Endothelial cell of umbilical vein (primary cell): ENCODE measurements at places on chromosomes 16 and 17.

DNA sequence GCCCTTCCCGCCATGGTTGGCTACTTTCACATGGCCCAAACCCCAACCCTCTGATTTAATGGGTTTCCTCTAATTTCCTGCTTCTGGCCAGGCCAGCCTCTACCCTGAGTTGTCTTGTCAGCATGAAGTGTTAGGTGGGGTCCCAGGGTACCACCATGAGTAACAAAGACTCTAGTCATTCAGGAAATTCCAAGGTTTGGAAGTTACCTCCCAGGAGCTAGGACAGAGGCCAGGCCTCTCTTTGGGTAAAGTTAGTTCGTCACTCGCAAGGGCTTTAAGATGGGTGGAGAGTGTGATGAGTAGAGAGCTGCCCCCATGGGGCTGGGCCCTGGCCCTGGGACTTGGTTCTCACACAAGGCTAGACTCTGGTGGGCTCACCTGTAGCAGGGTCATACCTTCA is 54.6 kb downstream of the PLD6 start:
- peak; percentile 11 for DNase-seq

DNA sequence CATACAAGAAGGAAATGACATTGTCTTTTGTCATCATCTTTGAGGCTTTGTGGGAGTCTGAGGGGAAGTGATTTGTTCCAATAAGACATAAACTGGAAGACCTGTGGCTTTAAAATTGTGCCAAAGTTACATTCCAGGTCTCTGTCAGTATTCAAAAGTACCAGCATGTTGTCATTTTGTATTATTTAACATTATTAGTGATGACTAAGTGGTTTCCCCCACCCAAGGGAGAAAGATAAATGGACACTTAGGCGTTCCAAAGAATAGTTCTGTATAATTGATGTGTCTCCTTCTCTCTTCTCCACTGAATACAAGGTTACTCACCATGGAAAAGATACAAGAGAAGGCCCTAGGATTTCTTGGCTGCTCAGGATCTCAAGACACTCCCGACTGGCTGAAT is 3.8 kb downstream of the CFAP97D1 start:
- no peak for DNase-seq

DNA sequence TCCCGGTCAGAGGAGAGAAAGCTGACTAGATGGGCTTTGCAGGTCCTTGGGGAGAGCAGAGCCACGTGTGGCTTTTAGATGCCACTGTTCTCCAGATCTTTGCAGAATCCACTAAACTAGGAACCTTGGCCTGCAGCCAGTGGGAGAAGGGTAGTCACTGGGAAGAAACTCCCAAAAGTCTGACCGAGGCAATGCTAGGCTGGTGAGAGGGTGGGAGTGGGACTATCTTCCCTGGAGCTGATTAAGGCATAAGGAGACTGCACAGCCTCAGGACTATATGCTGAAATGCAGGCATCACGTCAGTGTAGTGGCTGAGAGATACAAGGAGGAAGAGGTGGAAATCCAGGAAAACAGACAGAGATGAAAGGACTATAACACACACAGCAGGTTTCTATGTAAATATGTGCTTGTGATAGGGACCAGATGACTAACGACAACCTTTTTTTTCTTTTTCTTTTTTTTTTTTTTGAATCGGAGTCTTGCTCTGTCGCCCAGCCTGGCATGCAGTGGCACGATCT is 2.2 kb upstream of the GSDMA start:
- no peak for DNase-seq

- DNase-seq, result no peak
Measured at GRCh38 chr17:12349297-12349696, 316.4 kb upstream of the MYOCD start.

DNA sequence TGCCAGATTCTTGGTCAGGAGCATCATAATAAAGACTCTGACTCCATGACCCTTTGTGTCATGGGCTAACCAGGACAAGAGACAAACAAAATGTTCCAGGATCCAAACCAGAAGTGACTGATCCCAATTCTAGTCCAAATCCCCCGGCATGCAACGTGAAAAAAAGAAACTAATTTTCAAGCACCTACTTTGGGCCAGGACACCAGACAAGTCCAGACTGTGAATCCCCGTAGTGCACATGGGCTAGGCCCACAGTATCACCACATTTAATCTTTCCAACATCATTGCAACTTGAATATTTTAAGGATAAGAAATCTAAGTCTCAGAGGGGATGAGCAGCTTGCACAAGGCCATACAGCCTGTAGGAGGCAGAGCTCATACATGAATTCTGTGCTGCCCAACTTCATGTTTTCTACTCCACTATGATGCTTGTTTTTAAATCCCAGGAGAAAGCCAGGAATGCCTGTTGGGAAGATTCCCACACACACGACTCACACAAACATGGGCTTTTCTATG is 365.7 kb downstream of the NPIPA8 start:
- DNase-seq, result no peak

DNA sequence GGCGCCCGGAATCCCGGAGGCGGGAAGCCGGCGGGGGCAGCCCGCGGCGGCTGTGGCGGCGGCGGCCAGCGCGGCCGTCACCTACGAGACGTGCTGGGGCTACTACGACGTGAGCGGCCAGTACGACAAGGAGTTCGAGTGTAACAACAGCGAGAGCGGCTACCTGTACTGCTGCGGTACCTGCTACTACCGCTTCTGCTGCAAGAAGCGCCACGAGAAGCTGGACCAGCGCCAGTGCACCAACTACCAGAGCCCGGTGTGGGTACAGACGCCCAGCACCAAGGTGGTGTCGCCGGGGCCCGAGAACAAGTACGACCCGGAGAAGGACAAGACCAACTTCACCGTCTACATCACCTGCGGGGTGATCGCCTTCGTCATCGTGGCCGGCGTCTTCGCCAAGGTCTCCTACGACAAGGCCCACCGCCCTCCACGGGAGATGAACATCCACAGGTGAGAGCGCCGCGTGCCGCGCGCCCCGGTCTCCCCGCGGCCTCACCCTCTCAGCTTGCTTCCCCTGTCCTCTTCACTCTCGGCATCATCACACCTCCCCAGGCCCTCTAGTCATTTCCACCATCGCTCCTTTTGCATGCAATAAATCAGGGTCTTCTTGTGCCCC is 706 bp downstream of the SHISA6 start:
- no peak for DNase-seq

DNA sequence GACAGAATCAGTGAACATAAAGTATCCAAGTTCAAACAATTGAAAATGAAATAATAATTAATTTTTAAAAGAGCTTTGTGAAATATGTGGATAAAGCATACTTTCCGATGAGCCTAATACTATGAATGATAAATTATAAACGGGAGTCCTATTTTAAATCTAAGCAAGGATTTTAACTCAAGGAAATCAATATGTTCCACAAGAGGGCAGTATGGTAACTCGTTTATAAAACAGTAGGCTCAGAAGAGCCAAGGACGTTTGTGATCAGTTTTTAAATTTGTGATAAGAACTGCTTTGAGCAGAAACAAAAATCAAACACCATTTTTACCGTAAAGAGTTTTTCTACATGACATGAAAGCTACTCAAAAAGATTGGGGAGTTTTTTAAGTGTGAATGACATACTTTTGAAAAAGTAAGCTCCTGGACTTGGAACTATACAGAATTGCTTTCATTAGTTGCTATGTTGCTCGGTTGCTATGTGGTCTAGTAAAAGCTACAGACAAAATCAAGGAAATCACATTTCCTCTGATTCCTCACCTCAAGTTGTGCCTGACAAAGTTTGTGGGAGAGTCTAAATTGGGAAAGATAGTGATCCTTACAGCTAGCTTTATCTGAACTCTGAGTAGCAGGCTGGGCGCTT is 11.8 kb upstream of the TEKT1 start:
- DNase-seq, result peak; percentile 68

DNA sequence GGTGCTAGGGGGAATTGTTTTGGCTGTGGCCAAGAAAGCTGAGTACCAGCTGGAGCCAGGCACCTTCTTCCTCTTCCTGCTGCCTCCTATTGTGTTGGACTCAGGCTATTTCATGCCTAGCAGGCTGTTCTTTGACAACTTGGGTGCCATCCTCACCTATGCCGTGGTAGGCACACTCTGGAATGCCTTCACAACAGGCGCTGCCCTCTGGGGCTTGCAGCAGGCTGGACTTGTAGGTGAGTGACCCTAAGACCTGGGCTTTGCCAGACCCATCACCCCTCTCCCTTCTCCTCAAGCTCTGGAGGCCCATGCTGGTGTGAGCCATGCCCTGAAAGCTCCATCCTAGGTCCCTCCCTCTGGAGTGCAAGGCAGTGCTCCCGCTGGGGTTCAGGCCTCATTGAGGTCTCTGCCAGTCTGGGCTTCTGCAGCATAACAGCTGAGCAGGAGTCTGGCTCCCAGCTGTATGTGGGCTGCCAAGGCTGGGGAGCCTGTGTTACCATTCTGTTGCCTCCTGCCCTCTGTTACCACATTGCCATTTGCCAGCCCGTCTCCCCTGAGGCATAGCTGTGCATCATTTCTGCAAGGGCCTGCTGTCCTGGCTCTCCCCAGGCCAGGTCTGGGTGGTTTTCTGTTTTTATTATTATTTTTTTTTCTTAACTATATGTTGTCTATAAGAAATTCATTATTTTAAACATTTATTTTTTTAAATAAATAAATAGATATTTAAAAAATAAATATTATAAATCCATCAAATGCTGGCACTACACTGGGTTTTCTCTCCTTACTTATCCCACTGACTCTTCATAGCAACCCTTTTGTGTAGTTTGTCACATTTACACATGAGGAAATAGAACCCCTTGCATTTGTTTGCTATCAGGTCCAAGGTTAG is 4.1 kb downstream of the SLC9A5 start:
- no peak for DNase-seq

- no peak for DNase-seq
Measured at GRCh38 chr16:1119766-1120576, 23.9 kb upstream of the C1QTNF8 start.

DNA sequence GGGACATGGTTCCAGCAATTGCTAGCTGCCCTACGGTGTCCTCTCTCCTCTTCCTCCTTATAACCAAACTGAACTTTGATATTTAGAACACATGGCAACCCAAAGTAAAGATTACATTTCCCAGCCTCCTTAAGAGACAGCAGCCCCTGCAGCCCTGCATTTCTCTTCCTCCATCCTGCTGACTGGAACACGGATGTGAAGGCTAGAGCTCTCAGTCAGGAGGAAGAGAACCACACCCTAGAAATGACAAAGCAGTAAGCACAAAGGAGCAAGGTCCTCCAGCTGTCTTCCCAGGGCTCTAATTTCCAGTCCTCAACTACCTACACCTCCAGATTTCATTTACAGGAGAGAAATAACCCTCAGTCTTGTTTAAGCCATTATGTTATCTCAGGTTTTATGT is 10.9 kb downstream of the DYNC1LI2 start:
- DNase-seq, result peak; percentile 38

DNA sequence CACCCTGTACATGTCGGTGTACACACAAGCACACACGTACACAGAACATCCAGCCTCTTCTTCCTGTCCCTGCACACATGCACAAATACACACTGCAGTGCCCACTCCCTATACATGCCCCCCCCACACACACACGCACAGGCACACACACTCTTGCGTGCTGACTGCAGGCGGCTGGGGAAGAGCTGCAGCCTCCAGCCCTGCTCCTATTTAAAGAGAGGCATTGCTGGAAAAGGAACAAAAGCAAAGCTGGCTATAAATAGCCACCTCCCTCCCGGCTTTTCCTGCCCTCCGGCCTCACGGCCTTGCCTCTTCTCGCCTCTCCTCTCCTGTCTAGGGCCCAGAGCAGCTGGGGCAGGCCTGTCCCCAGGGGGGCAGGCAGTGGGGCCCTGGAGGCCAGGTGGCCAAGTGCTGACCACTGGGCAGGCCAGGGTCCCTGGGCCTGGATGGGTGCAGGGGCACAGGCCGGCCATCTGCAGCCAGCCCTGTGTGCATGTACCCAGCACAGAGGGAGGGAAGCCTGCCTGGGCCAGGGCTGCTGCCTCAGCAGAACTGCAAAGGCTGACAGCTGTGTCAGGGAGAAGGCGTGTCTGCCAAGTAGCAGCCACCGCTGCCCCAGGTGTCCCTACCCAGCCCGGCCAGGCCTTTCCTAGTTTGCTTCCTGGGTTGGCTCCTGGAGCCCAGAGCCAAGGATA is 25.4 kb downstream of the RTN4RL1 start:
- DNase-seq, result peak; percentile 27

- DNase-seq, result no peak
Measured at GRCh38 chr16:2482708-2483534, 8.0 kb downstream of the TBC1D24 start.

DNA sequence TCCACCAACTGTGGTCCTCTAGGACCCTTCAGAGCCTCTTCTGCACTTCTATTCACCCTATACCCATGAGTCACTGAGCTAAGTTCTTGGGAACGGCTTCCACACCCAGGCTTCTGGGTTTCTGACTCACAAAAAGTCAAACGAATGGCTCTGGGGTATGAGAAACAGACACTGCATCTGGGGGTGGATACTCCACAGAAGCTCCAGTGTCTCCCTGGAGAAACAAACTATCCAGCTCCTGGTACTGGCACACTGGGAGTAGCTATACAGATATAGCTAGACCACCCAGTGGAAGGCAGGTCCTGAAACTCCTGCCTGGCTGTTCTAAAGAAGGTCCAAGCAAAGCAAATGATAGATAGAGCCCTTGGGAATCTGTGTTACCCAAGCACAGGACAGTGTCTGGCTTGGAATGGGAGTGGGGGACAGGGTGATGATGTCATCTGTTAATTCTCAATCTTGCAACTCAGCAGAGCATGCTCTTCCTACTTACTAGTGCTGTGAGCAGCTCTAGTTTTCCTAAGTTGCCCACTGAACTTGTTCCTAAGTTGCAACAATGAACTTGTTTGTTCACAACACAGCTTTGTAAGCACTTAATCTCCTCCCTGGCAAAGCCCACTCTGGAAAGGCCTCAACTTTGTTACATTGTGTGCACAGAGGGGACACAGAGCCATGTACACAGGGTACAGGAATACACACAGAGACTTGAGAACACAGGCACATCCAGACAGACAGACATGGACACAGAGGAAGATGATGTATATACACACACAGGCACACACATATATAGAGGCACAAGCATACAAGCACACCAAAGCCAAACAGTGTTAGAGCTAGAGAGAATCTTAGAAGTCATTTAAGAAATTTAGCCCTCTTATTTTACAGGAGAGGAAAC is 6.7 kb downstream of the MMP28 start:
- DNase-seq, result no peak

GRCh38 chr17:12571606-12572005 is 94.1 kb upstream of the MYOCD start:
- DNase-seq, result no peak

DNA sequence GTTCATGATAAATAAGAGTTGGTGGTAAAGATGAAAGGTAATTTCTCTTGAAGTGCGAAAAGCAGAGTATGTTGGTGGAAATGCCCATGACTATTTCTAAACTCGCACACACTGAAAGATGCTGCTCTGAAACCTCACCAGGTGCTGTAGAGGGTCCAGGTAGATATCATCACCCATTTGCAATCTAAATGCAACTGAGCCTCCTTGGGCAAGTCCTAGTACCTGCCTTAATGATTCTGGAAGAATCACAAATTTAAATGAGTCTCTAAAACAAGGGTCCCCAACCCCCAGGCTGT is 5.9 kb upstream of the MMD start:
- DNase-seq, result no peak

- DNase-seq, result no peak
Measured at GRCh38 chr17:66663041-66663606, 171.8 kb upstream of the CACNG5 start.

- peak; percentile 79 for DNase-seq
Measured at GRCh38 chr16:11257131-11257938, 1.3 kb upstream of the SOCS1 start.

GRCh38 chr17:49180998-49181635 is 29.3 kb downstream of the GNGT2 start:
- DNase-seq, result no peak

GRCh38 chr16:80896776-80897175 is 92.4 kb upstream of the CDYL2 start:
- DNase-seq, result no peak
